ENCODE measurements at places on chromosomes 3 and 15.

- DNase-seq = no peak
These were observed 251.5 kb upstream of the NR2F2 start for GRCh38 chr15:96079041-96079440.

DNA sequence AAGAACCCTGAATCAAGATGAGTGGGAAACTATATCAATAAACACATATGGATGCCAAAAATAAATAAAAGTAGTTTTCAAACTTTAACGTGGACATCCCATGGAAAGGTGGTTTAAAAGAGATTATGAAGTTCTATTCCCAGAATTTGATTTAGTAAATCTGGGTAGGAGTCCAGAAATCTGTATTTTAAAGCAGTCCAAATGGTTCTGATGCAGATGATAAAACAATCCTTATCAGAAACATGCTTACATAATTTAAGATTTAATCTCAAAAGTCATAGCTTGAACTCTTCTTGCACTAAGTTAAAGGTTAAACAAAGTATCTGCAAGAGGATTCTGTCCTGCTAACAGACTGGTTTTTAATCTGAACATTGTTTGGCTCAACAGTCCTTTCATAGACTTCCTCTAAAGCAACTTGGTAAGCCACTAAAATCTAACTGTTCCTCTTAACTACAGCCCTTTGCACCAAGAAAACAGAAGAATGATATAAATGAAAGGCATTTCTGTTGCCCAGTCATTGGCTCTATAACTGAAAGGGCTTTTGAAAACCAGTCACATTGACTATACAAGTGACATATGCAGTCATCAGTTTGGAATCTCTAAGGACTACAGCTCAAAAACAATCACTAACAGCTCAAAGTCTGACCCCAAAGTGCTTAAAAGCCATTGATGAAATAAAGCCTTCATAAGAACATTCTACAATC lies 23.4 kb upstream of the MAP4 start:
- DNase-seq = no peak

DNA sequence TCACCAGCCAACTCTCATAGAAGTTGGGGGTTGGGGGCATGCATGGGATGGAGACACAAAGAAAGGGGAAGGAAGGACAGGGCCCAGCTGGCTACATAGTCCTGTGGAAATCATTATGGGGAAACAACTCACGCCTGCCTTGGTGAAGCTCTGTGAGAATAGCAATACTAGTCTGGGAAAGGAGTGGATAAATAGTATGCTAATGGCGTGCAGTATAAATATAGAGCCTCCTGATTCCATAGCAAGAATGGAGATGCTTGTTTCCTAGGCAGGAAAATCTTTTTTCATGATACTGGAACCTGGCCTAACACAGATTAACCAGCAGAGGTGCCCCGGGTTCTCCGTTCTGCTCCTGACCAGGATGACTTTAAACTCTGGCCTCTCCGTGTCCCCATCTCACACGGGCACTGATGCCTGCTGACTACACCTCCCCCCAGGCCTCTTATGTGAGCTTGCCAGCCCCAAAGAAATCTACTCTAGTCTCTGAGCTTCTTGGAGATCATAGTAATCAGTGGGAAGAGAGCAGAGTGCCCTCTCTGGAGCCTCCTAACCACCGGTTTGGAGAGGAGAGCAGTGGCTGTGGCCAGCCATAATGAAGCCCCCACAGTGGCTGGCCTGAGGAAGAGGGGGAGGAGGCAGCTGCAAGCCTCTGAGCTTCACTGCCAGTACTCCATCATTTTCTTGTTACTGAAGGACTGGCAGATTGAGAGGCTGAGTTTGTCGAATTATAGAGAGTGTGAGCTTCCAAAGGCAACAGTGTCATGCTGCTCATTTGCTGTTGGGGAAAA lies 355.0 kb upstream of the SEMA6D start:
- no peak for DNase-seq

- DNase-seq = no peak
These were observed 6.2 kb downstream of the TSC22D2 start for GRCh38 chr3:150414258-150414657.

DNA sequence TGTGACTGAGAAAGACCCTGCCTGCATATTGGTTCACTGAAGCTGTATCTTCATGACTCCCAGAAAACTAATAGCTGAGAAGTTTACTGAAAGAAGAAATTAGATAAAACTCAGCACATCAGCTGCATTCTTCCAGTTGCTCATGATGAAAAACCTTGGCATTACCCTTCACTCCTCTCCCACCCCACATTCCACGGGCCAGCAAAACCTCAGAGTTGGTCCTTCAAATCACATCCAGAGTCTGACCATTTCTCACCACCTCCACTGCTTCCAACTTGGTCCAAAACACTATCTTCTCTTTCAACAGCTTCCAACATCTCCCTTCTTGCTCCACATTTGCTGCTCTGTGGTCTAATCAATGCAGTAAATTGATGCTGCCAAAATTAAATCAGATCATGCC lies 97.1 kb downstream of the CD47 start:
- no peak for DNase-seq

- no peak for DNase-seq
These were observed 41.0 kb downstream of the DGKG start for GRCh38 chr3:186320862-186321568.

GRCh38 chr15:31096563-31096962 lies 5.0 kb downstream of the TRPM1 start:
- no peak for DNase-seq

DNA sequence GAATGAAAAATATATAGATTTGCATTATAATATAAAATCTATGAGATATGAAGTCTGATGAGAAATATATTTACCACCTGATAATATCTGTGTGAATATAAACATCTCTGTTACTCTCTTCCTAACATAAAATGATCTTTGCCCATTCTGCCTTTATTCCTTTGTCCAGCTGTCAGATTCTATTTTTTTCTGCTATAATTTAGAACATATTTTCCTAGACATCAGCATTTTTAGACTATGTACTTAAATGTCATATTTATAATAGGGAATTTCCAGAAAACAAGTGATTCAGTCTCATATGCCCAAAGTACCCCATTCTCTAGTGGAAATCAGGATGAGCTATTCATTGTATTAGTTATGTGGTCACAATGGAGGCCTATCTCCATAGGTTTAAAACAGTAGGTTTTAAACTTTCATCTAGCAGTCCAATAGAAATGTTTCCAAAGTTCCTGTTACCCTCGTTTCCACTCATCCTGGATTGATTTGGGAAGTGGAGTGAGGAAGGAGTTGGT lies 83.3 kb downstream of the FILIP1L start:
- no peak for DNase-seq

- no peak for DNase-seq
These were observed 449.9 kb upstream of the NAALADL2 start for GRCh38 chr3:174409086-174409743.

GRCh38 chr3:152315623-152316022 lies 46.9 kb downstream of the MBNL1 start:
- DNase-seq = no peak

DNA sequence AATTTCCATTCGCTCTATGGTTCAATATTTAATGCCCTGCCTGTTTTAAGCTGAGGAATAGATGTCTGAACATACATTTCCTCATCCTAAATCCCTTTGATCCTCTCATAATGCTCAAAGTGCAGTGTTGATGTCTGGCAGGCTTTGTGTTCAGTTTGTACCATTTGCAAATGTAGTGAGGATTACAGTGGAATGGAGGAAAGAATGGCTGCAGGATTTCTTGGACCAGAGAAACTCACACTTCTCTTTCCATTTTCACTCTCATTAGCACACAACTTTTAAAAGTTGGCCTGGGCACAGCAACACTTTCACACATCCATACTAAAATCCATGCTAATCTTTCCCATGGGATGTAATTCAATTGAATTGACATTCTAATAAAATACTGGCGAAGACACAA lies 28.6 kb upstream of the THRB start:
- DNase-seq = no peak

GRCh38 chr15:60536314-60536713 lies 57.4 kb upstream of the ICE2 start:
- no peak for DNase-seq

DNA sequence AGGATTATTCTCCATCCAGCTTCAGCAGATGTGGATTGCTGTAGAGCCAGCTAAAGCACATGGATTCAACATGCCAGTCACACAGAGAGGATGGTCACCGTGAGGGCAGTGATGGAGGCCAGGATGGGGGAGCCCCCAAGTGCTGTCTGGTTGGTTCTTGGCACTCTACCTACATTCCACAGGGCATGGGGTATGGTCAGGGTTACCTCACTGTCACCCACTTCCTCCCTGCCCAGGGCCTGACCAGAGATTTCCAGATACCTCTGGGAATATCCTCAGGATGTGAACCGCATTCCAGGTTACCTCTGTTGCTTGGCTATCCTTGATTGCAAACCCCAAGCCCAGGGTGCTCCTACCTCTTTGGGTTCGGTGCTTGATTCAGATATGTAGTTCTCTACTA lies 147.3 kb upstream of the TRIM42 start:
- no peak for DNase-seq

- DNase-seq = no peak
These were observed 96.3 kb downstream of the PLXNA1 start for GRCh38 chr3:127079211-127079610.

- no peak for DNase-seq
These were observed 1.4 kb upstream of the WHAMM start for GRCh38 chr15:82807920-82808633.

- DNase-seq = no peak
These were observed 53.5 kb downstream of the AMOTL2 start for GRCh38 chr3:134320749-134321148.

GRCh38 chr3:55471084-55471483 lies 16.0 kb downstream of the WNT5A start:
- DNase-seq = no peak

DNA sequence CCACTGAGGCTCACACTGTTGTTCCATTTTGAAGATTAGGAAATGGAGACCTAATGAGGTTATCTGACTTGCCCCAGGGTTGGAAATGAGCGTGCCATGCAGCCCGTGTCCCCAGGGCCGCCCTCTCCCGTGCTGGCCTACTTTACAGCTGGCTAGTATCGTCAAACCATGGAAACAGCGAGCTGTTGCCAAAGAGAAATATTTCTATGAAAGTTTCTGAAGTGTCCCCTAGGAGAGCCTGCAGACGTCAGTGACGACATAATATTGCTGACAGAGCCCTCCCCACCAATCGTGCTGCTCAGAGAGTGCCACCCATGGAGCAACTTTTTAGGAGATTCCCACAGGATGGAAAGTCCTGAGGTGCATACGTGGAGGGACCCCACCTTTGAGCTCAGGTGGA lies 11.2 kb upstream of the FAM174B start:
- DNase-seq = no peak

GRCh38 chr15:39404767-39405181 lies 176.1 kb upstream of the THBS1 start:
- no peak for DNase-seq
